ENCODE measurements at places on chromosomes 5 and 9.
A peak's percentile ranks its signal among the peaks of the same experiment; 100 is the strongest.

- DNase-seq = no peak
Measured at GRCh38 chr5:89268460-89268859, 385.5 kb upstream of the MEF2C start.

DNA sequence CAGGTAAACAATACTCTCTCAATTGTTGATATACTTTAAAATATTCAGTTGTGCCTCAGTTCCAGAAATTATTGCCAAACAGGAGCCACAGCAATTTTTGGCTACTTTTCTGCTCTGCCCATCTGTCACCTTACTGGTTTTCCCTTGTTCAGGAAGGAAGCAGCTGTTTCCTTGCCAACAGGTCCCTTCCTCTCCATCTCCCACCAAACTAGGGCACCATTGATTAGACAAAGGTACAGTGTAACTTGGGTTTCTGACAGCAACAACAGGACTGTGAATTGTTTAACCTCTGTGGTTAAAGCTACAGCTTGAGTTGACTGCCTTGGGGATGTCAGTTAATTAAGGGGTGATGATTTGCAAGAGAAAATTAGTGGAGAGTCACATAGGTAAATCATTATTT is 76.9 kb downstream of the PIP5K1B start:
- no peak for DNase-seq

GRCh38 chr5:77258652-77259051 is 48.2 kb downstream of the PDE8B start:
- no peak for DNase-seq

DNA sequence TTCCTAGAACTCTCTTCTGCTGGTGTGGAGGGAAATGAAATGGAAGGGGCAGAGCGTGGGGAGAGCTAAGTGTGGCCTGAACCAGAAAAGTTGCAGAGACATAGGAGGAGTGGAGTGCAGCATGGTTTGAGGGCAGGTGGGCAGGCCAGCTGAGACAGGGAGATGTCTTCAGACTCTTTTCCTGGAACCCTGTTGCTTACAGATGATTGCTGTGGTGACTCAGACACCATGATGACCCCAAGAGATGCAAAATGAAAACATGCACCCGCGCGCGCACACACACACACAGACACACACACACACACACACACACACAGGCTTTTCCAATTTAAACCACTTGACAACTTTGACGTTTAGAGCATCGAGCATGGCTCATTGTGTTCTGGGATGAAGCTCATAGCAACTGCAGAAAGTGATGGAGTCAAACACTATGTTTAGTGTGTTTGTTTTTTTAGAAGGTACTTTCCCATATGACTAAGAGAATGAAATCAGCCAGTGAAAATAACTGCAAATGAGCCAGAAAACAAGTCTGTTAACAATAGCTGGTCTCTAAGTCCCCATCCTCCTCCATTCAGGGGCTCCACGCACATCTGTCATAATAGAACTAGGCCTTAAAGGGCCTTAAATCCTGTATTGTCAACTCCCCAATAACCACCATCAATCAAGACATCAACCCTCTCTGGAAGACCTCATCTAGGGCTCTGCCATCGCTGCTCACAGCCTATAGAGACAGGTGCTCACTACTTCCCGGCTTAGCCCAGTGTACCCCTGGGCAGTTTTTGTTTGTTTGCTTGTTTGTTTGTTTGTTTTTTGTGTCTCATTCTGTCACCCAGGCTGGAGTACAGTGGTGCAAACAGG is 9.6 kb downstream of the TMOD1 start:
- no peak for DNase-seq

GRCh38 chr5:106303911-106304310 is 1366.8 kb downstream of the EFNA5 start:
- DNase-seq = no peak

DNA sequence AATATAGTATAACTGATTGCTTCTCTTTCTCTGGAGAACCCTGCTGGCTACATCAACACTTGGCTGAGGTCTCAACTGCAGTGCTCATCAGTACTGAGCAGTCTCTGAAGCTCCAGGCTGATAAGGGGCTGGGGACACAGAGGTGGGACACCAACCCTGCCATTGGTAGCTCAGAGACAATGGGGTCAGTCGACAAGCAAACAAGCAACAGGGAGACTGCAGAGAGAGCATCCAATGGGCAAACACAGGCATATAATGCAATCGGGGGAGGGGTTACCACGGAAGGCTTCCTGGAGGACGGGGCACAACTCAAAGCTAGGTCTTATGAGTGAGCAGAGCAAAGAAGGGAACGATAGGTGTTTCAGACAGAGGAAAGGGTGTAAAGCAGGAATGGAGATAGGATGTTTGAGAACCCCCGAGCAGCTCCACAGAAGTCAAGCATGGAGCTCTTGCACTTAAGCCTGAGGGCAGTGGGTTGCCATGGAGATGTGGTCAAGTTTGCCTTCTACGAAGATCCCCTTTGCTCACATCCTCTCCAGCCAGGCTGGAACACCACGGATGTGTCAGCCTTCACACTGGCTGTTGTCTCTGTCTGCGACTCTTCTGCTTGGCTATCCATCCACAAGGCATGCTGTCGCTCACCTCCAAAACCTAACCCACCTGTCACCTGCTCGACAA is 21.5 kb upstream of the AKNA start:
- no peak for DNase-seq

- DNase-seq = peak; percentile 33
Measured at GRCh38 chr5:55234121-55234700, 803 bp upstream of the CCNO start.

DNA sequence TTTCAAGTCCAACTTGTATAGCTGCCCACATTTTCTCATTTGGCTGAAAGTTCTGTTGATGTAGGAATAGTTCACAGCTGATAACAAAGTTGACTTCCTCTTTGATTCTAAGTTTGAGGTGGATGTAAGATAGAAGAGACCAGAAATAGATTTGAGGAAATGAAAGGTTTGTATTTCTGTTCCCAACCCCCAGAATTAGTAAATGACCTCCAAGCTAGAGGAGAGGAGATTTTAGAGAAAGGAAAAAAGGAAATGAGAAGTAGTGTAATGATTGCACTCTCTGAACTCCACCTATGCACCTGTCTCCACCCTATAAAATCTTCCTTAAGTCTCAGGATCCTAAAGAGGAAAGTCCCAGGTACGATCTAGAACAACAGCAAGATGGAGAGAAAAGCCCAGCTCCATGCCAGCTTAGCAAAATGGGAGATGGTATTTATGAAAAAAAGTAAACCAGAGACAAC is 130.4 kb upstream of the POC5 start:
- DNase-seq = no peak

GRCh38 chr5:73591698-73592501 is 26.4 kb downstream of the UTP15 start:
- DNase-seq = no peak

- peak; percentile 58 for DNase-seq
Measured at GRCh38 chr9:121819428-121820231, 168.2 kb downstream of the DAB2IP start.

DNA sequence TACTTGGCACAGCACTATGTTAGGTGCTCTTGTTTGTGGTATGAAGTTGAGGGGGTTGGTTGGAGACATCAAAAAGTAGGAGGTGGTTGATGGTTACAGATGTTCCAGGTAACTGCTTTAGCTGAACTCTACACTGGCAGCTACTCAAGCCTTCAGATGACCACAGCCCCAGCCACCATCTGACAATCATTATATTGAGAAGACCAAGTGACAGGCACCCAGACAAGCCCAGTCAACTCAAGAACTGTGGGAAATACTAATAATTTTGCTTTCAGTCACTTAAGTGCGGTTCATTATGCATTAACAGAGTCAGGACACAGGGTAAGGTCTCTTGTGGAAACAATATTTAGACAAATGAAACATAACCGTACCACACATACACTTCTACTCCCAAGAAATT is 38.9 kb upstream of the SLIT3 start:
- no peak for DNase-seq

GRCh38 chr9:85743275-85744128 is 1.7 kb upstream of the AGTPBP1 start:
- no peak for DNase-seq

- DNase-seq = no peak
Measured at GRCh38 chr5:39177631-39177964, 41.8 kb downstream of the FYB1 start.

- peak; percentile 54 for DNase-seq
Measured at GRCh38 chr5:170693701-170694100, 89.8 kb upstream of the GABRP start.

- DNase-seq = no peak
Measured at GRCh38 chr5:44546286-44546685, 157.1 kb upstream of the FGF10 start.

DNA sequence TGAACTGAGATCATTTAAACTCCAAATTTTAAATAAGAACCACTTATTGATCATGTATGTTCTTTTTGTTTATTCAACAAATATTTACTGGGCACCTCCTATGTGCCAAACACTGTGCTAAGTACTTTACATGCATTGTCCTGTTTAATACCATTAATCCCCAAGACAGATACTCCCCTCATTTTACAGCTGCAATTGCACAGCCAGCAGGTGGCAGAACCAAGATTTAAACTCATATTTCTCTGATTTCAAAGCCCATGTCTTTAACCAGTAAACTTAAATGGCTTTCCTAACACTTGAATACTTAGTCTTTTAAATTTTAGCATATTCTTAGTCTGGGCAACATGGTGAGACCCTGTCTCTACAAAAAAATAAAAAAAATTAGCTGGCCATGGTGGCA is 43.4 kb upstream of the KIAA1958 start:
- no peak for DNase-seq

- no peak for DNase-seq
Measured at GRCh38 chr9:70229579-70229978, 29.2 kb upstream of the SMC5 start.

DNA sequence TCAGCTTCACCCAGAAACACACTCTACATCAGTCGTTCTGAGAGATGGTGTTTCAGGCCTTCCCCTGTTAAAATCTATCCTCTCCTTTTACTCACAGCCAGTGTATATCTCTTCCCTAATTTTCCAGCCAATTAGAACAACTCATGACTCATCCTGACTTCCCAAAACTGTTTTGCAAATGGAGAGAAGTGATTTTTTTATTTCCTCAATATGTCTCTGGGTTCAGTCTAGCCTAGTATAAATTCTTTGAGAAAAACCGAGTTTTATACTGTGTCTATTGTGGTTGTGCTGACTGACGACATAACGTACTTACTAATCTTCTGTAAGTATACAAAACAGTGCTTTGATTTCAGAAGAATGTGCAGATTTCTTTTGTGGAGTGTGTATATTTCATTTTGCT is 28.4 kb upstream of the CAST start:
- DNase-seq = no peak

DNA sequence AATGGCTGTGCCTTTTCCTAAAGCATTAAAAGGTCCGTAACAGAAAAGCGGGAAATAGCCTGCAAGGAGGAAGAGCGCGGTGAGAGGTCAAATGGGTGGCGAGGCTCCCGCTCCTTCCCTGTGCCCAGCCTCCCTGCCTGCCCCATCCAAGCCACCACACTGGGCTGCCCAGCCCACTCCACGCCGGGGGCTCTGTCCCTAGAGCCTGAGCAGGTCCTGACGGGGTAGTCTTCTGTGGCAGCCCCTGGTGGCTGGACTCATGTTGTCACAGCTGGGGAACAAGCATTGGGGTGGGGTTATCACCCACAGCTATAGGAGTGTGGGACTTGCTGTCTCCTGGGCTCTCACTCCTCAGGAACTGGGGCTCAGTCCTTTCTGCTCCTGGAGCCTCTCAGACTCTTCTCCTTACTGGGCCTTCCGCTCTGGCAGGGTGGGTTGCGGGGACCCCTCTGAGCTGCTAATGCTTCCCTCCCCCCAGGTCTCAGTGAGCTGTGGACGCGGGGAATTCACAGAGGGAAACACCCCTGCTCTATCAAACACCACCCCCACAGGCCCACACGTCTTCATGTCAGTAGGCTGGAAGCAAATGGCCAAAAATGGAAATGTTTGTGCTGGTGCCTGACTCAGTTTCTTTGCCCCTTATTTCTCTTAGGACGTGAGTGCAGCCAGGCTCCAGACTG is 152.4 kb upstream of the PHYKPL start:
- peak; percentile 8 for DNase-seq

DNA sequence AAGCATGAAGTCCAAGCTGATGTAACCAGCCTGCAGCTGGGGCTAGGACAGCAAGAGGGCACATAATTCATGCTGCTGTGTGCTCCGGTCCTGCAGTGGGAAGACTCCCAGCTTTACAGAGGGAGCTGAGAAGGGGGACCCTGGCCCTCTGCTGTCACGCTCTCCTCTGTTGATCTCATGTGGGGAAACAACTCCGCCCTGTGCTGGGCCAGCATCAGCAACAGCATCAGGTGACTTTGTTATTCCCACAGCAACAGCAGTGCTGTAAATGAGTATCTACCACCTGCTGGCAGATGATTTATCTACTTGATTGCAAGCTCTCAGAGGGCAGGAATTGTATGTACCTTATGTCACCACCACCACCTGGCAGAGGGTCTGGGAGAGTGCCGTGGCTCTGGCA is 176.2 kb downstream of the COL23A1 start:
- DNase-seq = no peak

GRCh38 chr9:34988218-34989002 is 1.1 kb upstream of the DNAJB5 start:
- no peak for DNase-seq

DNA sequence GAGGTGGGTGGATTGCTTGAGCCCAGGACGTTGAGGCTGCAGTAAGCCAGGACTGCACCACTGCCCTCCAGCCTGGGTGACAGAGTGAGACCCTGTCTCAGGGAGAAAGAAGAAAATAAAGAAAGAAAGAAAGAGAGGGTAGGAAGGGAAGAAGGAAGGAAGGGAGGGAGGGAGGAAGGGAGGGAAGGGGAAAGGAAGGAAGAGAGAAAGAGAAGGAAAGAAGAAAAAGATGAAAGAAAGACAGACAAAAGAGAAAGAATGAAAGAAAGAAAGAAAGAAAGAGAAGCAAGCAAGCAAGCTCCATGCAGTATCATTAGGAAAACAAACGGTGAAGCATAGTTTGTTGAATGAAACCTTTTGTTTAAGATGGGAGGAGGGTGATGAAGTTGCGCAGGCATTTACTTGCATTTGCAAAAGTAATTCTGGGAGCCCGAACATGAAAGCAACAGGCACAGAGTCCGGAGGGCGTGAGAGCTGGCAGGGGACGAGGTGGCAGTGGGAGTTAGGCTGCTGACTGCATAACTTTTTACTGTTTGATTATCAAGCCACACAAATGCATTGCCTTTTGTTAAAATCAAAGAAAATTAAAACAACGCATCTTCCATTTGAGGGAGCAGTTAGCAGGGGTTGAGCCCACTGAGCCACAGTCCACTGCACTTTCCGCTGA is 26.0 kb upstream of the CEP72 start:
- no peak for DNase-seq

DNA sequence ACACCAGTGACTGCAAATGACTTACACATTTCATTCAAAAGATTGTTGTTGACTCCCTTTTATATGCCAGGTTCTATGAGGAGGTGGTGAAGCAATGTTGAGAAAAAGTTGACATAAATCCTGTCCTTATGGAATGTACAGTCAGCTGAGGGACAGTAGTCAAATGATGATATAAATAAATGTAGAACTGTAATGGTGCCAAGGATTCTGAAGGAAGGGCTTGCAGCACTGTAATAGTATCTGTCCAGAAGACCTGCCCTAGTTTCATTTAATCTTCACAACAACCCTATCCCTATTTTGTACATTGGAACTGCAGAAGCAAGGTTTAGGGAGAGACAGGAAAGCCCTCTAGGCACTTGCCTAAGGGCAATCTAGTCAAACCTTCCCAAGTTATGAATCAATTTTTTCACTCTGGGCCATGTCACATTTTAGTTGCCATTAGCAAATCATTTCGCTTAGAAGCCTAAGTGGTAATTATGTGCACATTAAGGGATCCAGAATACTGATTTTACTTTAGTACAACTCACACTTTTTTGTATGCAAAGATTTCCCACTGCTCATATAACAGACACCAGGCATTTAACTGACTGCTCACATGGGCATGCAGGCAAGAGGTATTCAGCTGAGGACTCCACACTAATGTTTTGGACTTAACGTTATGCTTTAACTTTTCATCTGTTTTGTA is 34.5 kb upstream of the LIFR start:
- DNase-seq = no peak

Data from WTC11 (cell line).